Activated CD4-positive, alpha-beta T cell treated with anti-CD3 and anti-CD28 coated beads for 1 hour (primary cell): ENCODE measurements at places on chromosomes 6 and 20.

DNA sequence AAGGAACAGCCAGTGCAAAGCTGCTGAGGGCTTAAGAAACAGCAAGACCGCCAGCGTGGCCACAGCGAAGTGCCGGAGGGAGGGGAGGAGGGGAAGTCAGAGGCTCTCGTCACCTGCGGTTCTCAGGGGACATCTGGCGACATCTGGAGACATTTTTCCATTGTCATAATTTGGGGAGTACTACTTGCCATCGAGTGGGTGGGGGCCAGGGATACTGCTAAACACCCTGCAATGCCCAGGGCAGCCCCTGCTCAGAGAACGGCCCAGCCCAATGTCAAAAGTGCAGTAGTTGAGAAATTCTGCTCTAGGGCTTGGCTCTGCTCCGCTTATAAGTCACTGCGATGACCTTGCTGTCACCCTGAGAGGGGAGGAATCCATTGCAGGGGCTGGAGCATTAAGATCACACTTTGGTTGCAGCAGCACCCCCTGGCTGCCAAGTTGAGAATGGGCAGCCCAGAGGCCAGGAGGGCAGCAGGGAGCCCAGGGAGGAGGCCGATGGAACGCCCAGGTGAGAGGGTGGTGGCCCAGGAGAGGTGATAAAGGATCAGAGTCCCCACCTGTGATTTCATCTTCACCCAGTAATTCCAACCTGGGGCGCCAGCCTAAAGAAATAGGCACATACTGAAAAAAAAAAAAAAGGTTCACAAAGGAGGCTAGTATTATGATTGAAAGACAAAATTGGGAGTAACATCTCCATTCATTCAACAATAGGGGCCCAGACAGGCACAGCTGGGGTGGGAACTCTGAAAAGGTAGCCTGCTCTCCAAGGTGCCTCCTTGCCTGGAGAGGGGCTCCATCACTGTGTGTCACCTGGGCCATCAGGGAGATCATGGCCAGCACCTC lies 218.2 kb downstream of the BMP7 start:
- no peak for DNase-seq

GRCh38 chr20:59087829-59088433 lies 45.3 kb upstream of the PRELID3B start:
- DNase-seq, result peak; percentile 73

- no peak for DNase-seq
These were observed 23.1 kb upstream of the KCNB1 start for GRCh38 chr20:49505518-49505917.

- DNase-seq, result no peak
These were observed 62.0 kb upstream of the CD83 start for GRCh38 chr6:14055541-14055940.

- no peak for DNase-seq
These were observed 124.0 kb upstream of the SLC2A12 start for GRCh38 chr6:134176264-134176975.

- DNase-seq, result no peak
These were observed 296.8 kb downstream of the PREX1 start for GRCh38 chr20:48530957-48531356.

GRCh38 chr6:79686707-79687309 lies 55.7 kb downstream of the SH3BGRL2 start:
- DNase-seq, result no peak

- no peak for DNase-seq
These were observed 34.8 kb upstream of the NUP153 start for GRCh38 chr6:17741507-17741906.

DNA sequence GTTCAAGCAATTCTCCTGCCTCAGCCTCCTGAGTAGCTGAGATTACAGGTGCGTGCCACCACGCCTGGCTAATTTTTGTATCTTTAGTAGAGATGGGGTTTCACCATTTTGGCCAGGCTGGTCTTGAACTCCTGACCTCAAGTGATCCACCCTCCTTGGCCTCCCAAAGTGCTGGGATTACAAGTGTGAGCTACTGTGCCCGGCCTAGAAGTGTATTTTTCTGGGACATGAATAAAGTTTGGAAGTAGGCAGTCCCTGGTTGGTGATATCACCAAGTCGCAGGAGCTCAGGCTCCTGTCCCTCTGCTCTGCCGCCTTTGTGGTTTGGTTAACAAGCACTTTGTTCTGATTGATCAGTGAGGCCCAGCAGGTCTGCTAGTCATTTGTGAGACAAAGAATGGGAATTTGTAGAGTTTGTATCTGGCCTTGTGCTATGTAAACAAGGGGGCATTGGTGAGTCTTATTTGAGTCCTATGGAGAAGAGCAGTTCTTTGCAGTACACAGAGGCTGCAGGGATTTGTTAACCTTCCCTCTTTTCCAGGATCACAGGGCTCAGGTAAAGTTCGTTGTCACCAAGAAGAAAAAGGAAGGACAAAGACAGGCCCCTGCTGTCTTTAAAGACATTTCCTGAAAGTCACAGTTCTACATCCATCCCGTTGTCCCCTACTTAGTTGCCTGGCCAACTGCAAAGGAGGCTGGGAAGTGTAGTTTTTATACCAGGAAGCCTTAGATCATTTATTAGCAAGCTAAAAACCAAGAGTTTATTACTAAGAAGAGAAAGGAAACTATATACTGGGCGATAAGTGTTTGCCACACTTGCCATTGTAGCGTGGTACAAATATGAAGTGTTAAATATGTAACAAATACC lies 13.1 kb downstream of the MTHFD1L start:
- DNase-seq, result no peak

GRCh38 chr20:57787990-57788781 lies 78.4 kb upstream of the PMEPA1 start:
- DNase-seq, result no peak

DNA sequence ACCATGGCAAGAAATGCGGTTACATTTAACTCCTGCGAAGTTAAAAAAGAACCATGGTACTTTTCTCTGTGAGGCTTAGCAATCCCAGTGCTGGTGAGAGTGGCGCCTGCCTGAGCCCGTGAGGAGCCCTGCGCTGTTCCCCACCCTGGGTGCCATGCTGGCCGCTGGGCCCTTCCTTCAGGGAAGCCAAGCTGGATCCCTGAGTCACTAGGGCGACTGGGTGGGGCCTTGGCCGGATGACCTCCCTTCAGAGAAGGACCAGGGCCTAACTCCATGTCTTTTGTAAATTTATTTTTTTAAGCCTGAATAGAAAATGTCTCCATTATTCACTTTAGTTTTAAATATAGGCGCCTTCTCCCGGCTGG lies 209.1 kb downstream of the ERMARD start:
- no peak for DNase-seq

DNA sequence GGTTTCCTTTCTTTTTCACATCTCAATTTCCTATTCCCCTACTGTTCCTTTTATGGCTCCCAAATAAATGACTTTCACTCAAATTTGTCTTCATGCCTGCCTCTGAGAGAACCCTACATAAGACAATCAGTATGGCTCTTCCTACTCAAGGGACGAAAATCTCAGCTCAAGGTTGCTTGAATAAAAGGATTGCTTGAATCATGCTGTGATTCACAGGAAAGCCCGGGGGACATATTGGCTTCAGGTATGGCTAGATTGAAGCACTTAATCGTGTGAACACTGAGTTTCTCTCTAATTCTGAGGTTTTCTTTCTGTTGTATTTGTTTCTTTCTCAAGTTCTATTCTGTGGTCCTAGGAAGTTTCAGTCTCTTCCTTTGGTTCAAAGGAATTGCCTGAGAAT lies 140.3 kb upstream of the SULF2 start:
- no peak for DNase-seq

GRCh38 chr6:17919496-17919895 lies 67.9 kb downstream of the KIF13A start:
- no peak for DNase-seq
